ENCODE measurements at places on chromosomes 5 and 9.

GRCh38 chr9:33785914-33786313 is 9.4 kb upstream of the PRSS3 start:
- DNase-seq, result no peak

DNA sequence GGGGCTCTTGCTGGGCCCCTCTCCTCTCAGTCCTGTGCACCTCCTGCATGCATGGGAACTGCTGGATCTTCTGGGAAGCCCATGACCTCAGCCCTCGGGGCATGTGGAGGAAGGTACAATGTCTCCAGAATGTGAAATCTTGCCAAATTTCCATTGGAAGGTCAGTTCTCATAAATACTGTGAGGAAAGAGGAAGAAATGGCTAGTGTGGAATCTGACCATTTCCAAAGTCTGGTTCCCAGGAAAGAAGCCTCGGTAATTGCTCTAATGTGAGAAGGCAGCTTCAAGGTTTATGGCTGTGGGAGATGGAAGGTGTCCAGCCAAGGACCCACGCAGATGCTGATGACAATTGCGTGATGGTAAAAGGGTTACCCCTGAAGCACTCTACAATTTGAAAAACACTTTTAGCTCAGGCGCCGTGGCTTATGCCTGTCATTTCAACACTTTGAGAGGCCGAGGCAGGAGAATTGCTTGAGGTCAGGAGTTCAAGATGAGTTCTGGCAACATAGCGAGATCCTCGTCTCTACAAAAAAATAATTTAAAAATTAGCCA is 8.1 kb upstream of the IL17B start:
- DNase-seq, result no peak

DNA sequence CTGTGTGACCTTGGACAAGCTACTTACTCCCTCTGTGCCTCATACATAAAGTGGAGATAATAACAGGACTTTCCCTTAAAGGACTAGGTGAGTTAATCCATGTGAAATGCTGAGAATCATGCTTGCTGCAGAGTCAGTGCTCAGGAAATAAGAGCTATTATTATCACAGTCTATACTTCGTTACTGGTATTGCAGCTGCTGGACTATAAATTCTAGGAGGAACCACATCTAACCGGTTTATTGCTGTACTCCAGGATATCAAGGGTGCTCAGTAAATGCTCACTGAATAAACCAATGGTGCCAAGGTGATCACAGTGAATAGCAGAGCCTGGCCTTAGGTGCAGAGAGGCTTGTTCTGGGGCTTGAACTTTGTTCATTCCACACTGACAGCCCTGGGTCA is 69.3 kb downstream of the HSPA4 start:
- no peak for DNase-seq

GRCh38 chr9:109098960-109099308 is 20.8 kb downstream of the TMEM245 start:
- no peak for DNase-seq

DNA sequence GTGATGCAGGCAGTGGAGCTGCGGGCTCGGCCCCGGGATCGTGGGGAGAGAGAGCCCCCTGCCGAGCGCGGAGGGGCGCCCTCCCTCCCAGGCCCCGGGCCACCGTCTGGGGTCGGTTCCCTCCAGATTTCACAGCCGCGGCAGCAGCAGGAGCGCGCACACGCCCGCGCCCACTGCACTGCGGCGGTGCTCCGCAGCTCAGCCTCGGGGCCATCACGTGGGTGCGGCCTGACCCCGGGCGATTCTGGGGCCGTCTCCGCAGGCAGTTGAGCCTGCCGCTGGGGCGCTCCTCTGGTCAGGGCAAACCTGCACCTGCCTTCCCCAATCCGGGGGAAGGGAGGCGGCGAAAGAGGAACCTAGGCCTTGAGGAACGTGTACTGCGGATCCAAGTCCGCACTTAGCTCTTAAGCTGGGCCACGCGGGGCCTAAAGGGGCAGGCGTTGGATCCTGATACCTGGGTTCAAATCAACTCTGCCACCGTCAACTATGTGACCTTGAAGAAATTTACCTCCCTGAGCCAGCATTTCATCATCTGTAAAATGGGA is 9.4 kb upstream of the DELE1 start:
- DNase-seq, result no peak

GRCh38 chr9:124334568-124335319 is 77.0 kb downstream of the NEK6 start:
- no peak for DNase-seq

DNA sequence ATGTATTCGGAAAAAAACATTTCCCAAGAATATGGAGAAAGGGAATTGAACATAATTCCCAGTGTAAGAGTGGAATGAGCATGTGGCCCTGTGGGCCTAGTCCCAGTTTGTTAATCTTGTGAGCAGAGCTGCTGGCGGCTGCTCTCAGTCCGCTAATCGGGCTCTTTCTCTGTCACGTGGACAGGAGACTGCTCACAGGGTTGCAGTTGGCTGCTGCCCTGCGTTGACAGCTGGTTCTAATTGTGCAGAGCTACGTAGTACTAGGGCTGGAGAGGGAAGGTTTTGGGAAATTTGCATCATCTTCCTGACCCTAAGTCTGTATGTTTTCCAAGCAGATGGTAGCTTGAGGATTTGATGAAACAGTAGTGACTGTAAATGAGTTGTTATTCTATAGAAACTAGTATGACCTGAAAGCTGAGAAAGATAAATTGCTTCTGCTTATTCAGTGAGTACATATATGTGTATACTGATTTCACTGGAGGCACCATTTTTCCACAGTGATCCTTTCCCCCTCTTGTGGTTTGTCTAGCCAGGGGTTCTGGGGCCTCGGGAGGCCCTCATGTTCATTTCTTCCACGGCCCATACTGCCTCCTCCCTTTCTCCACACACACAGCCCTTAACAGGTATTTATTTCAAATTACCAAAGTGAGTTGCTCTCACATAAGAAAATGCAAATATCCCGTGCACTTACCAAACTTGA is 100.6 kb downstream of the ANGPTL2 start:
- no peak for DNase-seq

DNA sequence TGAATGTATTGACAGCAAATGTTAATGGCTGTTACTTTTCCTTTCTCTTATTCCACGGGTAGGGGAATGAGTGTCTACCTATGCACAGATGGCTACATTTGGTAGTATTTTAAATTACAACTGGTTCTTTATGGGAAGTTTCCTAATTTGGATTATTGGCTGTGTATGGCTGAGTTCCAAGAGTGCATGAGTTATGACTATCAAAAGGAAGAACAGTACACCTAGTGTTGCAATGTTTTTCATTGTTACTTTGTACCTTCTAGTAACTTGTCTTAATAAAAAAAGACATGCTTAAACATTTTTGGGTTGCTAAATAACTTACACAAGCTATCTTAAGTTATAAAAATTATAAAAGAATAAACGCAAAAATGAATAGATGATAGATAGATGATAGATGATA is 35.8 kb upstream of the MAMDC2 start:
- DNase-seq, result no peak

- no peak for DNase-seq
Observed at GRCh38 chr5:75668445-75668844, 48.8 kb downstream of the POC5 start.

GRCh38 chr9:5511935-5512580 is 1.7 kb downstream of the PDCD1LG2 start:
- DNase-seq, result no peak

DNA sequence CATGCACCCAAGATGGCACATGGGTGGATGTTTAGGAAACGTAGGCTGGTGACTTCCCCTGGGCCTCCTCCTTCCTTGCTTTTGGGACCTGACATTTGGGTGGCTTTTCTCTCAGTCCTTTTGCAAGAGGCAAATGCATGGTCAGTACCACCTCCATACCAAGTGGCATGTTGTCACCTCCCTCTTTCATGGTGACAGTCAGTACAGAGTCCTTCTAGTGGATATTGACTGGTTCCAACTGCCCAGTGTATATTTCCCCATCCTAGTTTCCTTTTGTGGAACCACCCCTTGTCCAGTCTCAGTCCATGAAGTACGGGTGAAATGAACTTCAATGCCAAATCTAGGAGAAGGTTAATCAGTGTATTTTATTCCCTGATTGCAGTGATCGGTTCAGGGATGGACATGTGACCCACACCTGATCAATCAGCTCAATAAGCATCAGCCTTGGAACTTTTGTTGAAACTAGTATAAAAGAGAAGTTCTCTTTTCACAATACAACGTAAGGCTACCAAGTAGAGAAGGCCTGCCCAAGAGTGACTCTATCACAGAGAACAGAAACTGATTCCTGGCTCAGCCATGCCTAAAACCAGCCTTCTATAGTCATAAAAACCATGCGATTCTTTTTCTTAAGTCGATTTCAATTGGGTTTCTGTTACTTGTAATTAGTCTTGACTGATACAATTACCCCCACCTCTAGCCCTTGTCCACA is 143.4 kb upstream of the KLF9 start:
- no peak for DNase-seq

- DNase-seq, result no peak
Observed at GRCh38 chr5:94707359-94707758, 88.9 kb downstream of the SLF1 start.

DNA sequence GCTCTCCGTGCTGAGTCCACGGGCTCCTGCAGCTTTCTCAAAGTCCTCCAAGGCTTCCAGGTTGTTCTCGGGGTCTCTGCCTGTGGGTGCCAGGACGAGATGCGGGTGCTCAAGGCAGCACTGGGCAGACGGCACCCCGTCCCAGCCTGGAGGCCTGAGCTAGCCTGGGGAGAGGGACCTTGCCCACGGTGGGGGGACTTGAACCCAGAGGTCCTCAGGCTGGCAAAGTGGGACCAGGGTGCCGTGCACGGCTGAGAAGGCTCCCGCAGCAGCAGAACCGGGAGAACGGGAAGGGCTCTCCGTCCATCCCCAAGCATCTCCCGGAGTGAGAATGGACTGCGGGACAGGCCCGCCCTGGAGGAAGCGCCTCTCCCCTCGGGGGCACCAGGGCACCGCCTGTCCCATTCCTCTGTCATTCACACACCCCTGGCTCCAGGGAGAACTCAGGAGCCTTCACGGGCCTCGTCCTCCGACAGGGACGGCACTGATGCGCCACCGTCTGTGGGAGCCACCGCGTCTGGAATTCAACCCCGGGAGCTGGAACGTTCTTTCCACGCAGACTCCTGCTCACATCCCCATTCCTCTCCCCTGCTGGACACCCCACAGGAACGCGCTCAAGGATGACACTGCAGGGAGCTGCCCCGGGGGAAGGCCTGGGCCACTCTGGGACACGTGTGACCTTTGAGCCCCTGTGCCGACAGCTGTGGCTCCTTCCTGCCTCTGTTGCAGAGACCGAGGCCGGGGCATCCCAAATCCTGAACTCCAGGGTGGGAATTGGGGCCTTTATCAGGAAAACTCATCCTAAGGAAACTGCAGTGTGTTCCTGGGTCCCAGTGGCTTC is 16.3 kb upstream of the OBP2B start:
- DNase-seq, result no peak

- peak; percentile 57 for DNase-seq
Observed at GRCh38 chr5:40477856-40478546, 201.7 kb upstream of the PTGER4 start.

GRCh38 chr5:95113489-95113888 is 171.4 kb downstream of the MCTP1 start:
- peak; percentile 35 for DNase-seq

DNA sequence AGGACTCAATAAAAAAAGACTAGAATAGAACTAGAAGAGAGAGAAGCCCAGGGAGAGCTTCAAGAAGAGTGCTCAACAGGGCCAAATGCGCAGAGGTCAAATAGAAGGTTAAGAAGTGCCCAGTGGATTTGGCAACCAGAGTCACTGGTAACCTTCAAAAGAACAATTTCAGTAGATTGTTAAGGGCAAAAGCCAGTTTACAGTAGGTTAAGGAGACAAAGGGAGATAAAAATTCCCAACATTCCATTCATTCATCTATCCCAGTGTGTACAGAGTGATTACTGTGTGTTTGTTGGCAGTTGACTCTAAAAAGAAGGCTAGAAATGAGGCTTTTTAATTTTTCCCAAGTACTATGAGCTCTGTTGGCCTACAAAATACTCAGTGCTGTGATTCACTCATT is 69.4 kb downstream of the RIGI start:
- DNase-seq, result no peak
